BJ (cell line): ENCODE measurements at places on chromosomes 7 and 10.

DNA sequence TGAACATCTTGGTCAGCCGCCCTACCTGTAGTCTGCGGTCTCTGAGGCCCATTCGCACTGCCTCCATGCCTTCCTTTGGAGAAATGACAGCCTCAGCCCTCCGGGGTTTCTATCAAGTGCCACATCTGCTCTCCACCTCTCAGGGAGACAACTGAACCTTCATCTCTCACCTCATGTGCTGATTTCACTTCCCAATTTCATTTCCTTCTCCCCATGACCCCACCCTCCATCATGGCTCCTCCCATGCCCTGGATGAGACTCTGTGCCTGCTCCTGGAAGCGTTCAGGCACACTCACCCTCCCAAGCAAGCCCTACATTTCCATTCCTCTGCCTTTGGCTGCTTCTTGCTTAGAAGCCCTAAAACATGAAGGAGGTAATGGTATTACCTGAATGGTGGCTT lies 7.8 kb upstream of the SCD start:
- no peak for DNase-seq

DNA sequence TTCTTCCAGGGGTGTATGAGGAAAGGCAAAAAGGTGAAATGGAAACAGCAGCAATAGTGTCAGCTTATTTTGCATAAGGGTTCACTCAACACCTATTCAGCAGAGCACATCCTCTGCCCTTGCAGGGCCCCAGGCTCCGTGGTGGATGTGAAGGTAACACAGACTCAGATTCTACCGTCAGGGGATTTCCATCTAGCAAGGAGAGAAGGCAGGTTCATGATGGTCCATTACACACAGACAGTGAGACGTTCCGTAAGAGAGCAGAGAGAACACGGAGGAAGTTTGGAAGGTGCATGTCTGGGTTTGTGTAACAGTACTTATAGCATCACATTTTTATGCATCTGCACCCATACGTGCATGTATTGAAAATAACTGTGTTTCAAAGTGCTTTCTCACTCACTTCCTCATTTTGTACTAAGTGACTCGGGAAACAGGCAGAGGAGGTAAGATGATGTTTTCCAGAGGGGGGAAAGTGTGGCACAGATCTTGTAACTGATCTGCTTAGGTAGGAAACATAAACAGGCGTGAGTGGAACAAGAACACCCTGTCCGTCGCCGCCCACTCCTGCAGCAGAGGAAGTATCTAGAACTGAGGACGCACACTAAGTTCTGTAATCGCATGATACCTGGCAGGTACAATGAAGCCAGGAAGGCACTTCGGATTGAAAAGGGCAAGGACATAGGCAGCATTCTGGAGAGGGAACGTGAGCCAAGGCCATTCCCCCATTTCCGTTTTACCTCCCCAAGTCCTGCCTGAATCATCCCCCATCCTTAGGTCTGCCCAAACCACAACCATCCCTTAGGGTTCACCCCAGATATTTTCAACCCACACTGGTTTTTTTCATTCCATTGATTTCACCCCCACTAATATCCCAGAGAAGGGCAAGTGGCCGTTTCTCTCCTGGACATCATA lies 1.0 kb upstream of the ENO4 start:
- no peak for DNase-seq

- no peak for DNase-seq
Measured at GRCh38 chr10:109695988-109696387, 227.3 kb downstream of the XPNPEP1 start.

DNA sequence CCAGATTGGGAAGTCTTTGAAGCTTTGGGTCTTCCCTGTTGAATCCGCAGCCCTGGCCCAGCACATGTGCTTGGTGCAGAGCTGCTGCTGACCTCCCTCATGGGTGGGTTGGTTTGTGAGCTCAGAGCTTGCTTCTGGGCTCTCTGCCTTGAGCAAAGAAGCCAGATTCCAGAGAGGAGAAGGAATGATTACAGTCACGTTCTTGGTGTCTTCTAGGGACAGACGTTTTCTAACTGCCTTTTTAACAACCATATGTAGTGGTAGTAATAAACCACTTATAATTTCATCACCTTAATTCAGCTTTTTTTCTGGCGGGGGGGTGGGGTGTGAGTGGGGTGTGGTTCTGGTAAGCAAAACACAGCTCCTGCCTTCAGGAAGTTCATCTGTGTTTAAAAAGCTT lies 39.5 kb downstream of the LRMDA start:
- DNase-seq = peak; percentile 56

- no peak for DNase-seq
Measured at GRCh38 chr10:107487284-107487683, 322.8 kb upstream of the SORCS1 start.

DNA sequence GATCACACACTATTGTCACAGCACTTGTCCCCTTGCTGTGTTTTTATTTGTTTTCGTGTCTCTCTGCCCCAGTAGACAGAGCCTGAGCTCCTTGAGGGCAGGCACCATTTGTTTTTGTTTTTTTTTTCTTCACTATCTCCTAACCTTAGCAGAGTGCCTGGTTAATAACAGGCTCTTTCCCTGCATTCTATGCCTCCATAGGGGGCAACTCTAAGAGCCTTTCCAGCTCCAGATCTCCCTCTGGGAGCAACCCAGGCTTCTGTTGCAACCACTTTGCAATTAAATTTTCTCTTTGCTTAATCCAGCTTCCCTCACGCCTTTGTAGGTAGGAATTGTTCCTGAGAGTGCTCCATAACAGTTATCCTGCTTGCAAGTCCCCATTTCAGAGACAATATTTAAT lies 148.4 kb downstream of the PLXDC2 start:
- DNase-seq = no peak

- no peak for DNase-seq
Measured at GRCh38 chr7:120966961-120967360, 16.4 kb downstream of the ING3 start.

DNA sequence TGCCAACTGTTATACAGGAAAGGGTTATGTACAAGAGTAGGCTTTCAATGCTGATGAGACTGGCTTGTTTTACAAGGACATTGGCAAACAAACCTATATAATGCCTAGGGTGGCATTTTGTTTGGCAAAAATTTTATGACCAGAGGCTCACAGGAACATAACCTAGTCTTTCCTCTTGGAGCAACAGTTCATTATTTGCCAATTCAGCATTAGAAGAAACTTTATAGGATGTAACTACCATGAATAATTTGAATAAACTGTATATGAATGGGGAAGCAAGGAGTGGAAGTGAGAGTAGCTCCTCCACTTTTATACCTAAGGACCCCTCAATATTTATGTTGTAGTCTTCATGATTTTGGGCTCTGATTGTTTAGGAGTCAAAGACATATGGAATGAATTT lies 103.9 kb upstream of the WAC start:
- no peak for DNase-seq

GRCh38 chr10:33363106-33363505 lies 28.6 kb upstream of the NRP1 start:
- no peak for DNase-seq

GRCh38 chr7:106071999-106072714 lies 40.0 kb downstream of the SYPL1 start:
- no peak for DNase-seq

DNA sequence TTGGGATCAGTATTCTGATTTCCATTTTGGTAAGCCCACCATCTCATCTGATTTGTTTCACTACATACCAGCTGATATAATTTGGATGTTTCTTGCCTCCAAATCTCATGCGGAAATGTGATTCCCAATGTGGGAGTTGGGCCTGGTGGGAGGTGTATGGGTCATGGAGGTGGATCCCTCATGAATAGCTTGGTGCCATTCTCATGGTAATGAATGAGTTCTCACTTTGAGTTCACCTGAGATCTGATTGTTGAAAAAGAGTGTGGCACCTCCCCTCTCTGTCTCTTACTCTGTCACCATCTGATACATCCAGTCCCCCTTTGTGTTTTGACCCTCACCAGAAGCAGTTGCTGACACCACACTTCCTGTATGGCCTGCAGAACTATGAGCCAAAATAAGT lies 347.3 kb downstream of the ARL4A start:
- DNase-seq = no peak

DNA sequence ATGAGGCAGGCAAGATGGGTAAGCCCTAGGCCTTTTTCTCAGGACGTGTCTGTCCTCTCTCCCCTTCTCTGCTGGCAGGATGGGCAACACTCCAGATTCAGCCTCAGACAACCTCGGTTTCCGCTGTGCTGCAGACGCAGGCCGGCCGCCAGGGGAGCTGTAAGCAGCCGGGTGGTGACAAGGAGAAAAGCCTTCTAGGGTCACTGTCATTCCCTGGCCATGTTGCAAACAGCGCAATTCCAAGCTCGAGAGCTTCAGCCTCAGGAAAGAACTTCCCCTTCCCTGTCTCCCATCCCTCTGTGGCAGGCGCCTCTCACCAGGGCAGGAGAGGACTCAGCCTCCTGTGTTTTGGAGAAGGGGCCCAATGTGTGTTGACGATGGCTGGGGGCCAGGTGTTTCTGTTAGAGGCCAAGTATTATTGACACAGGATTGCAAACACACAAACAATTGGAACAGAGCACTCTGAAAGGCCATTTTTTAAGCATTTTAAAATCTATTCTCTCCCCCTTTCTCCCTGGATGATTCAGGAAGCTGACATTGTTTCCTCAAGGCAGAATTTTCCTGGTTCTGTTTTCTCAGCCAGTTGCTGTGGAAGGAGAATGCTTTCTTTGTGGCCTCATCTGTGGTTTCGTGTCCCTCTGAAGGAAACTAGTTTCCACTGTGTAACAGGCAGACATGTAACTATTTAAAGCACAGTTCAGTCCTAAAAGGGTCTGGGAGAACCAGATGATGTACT lies 13.1 kb downstream of the PHKG1 start:
- DNase-seq = peak; percentile 47

DNA sequence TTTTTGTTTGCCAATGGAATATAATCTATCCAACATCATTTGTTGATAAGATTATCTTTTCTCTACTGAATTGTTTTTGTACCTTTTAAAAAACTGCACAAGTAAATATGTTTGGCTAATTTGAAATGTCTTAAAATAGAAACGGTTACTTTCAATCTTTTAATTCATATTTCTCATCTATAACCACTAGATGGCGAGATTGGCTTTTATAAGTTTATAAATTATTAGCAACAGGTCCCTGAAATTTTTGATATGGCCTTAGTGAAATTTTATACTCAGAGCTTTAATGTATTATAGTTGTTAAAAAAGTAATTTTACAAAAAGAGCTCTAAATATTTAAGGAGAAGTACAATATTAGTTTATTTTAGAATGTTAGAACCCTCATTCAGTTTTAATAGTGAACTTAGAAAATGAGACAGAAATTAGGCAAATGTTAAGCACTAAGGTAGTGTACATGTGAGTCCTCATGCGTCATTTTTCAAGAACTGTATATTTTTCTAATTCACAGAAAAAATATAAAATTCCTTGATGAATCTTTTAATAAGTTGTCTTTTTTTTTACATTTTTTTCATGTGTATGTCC lies 592.5 kb downstream of the ARL4A start:
- no peak for DNase-seq

- DNase-seq = no peak
Measured at GRCh38 chr7:107232568-107233090, 63.8 kb downstream of the HBP1 start.

GRCh38 chr7:18387191-18387735 lies 108.3 kb upstream of the HDAC9 start:
- DNase-seq = no peak

- peak; percentile 30 for DNase-seq
Measured at GRCh38 chr7:99040104-99040958, 103.6 kb downstream of the SMURF1 start.

DNA sequence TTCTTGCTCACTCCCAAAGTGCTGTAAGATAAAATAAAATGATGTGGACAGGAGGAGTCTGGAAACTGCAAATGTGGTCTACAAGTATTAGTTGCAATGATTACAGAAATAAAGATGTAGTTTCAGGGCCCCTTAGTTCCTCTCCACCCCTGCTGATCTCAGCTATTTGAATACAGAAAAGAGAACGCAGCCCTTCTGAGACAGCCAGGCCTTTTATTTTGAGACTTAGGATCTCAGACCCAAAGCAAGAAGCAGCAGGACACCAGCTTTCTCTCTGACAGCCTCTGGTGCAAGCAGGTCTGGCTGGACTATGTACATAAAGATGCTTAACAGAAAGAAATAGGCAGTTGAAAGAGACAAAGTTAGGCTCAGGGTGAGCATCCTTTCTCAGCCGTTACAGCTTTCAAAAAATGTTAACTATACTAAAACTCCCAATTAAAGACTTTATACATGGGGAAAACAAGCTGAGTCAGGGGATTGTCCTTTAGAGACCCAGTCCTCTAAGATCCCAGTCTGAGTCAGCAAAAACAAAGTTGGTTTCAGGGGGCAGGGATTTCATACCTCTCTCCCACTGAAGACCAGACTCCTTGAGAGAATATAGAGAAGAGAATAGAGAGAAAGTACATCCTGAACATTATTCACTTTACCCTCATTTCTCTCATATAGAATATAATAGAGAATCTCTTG lies 220.4 kb downstream of the TMEM178B start:
- no peak for DNase-seq

DNA sequence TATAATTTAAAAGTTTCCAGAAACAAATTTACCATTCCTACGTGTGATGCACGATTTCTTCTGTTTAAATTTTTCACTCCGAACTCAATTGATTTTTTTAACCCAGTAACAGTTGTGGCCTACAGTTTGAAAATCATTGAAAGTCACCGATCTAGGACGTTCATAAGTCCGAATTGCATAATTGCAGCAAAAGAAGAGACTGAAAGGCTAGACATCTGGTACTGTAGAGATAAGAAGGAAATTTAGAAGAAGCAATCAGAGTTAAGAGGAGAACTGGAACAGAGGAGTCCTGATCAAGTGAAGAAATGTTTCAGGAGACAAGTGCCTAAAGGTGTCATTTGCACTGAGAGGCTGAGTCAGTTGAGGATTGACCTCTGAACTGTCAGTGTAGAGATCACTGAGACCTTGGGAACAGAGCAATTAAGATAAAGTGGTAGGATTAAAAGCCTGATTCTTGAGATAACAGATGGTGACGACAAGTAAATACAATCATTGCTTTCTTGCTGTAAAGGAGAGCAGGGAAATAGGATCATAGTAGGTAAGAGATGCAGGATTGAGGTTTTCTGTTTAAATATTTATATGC lies 73.5 kb downstream of the ZFAND4 start:
- DNase-seq = no peak

- DNase-seq = no peak
Measured at GRCh38 chr7:36650766-36651312, 73.5 kb downstream of the AOAH start.

DNA sequence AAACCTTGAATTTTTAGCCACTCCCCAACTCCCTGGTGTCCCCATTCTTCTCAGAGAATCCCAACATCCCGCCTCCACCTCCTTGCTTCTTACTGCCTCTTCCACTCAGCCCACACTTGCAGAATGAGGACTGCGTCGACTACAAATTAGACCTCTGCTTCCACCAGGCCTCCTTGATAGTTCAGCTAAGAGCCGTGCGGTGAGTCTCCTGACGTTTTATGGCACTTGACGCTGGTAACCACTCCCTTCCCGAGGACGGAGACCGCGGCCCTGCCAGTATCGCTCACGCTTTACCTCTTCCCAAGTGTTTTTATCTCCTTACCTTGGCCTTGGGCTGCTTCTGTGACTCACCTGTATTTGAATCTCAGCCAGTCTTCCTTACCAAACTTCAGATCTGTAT lies 31.1 kb downstream of the RBM17 start:
- DNase-seq = no peak

- DNase-seq = no peak
Measured at GRCh38 chr7:33579673-33579960, 325.7 kb upstream of the BMPER start.
